Testis (tissue), 5 donors: ENCODE measurements at places on chromosomes 13 and 19. TPM values are rescaled to one million over a fixed set of nuclear protein-coding genes. Genes with fewer than 3 reads are reported as not detected.
A peak's percentile ranks its signal among the peaks of the same experiment; 100 is the strongest.

Gene IL17D
- total RNA-seq, result 1.6 TPM

Gene ADPRHL1
- 6.6 TPM for total RNA-seq

Gene CYP2A6
- total RNA-seq, result not detected

Gene METTL21C
- 0.25 TPM for total RNA-seq

Gene ZBTB45
- total RNA-seq, result 15.1 TPM

Gene ZNF229
- 5.8 TPM for total RNA-seq

Gene ZNF814
- 54.8 TPM for total RNA-seq

DNA sequence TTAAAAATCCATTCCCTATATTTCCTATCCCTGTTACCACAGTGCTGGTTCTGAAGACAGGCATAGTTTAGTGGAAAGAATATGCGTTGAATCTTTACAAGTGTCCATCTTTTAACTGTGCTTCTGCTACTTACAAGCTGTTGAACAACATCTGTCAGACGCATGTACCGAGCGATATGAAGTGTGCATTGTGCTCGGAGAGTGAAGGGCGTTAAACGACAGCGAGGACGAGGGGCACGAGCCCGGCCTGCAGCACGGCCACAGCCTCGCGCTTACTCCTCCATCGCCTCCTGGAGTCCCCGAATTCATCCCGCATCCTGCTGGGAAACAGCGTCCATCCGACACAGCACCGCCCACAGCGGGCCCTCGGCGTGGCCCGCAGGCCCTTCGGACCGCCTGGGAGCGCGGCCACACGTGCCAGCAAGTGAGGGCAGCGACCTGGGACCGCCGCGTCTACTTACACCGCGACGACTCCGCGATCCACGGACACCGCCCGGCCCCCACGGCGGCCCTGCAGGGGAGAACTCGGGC is 514 bp downstream of the PCID2 start:
- peak overlapping the region; percentile 96 for H3K27ac ChIP-seq
- DNase-seq, result peak; percentile 33
- peak overlapping the region; percentile 86 for H3K4me3 ChIP-seq
- H3K36me3 ChIP-seq, result no peaks in the 10 kb centered on the region
- no peaks in the 10 kb centered on the region for H3K27me3 ChIP-seq
- H3K4me1 ChIP-seq, result no peaks in the 10 kb centered on the region

DNA sequence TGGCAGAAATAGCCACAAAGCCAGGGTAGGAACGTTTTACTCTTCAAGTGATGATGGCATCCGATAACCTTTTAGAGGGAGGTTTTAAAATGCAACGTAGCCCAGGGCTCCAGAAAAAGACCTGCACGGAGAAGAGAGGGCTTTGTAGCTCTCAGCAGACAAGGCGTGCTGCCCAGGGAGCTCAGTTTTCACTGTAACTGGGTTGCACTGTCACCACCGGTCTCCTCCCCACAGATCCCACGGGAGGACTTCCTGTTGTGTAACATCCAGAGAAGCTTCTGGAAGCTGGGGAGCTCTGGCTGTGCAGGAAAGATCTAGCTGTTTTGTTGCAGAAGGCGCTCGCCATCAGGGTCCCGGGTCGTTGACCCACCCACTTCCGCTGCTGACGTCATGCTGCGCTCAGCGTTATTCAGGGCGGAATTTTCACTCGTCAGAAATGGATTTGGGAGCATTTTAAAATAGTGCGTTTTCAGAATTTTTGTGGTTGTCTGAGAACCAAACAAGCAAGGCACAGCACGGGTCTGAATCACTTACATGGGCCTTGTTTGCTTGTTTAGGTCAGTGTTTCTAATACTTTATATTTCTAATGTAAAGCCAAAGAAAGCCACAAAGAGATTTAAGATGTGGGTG is 50.8 kb downstream of the ATP11A start:
- no peak for DNase-seq
- H3K27me3 ChIP-seq, result no peaks in the 10 kb centered on the region
- H3K4me3 ChIP-seq, result no peak overlapping the region

DNA sequence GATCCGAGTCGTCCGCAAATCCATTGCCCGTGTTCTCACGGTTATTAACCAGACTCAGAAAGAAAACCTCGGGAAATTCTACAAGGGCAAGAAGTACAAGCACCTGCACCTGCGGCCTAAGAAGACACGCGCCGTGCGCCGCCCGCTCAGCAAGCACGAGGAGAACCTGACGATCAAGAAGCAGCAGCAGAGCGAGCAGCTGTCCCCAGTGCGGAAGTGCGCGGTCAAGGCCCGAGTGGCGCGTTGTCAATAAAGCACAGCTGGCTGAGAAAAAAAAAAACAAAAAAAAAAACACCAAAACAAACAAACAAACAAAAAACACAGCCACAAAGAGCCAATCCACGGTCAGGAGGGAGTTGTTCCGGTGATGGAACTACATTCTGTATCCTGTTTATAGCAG is 4.7 kb upstream of the GNA15 start:
- H3K4me1 ChIP-seq, result no peaks in the 10 kb centered on the region
- H3K4me3 ChIP-seq, result peak overlapping the region; percentile 18

DNA sequence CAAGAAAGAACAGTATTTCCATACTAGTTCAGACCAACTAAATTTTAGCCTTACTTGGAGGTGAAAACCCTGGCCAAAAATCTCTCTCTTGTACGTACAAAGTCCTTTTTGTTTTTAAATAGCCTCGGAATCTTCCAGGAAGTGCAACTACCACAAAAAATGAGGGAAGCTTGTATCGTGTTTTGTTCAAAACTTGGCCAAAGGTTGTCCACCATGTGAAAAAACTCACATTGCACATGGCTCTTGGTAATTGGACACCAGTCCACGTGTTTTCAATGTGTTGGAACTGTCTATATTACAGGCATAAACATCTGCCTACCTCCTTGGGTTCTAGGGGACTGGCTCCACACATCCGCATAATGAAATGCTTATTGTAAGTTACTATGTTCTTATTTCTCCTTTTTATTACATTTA is 15.2 kb upstream of the STRN4 start:
- H3K27ac ChIP-seq, result no peak overlapping the region
- DNase-seq, result no peak
- no peaks in the 10 kb centered on the region for H3K36me3 ChIP-seq
- H3K4me1 ChIP-seq, result peaks cover 7% of the 10 kb centered on the region

GRCh38 chr13:45527699-45528462 is 63.1 kb downstream of the COG3 start:
- no peaks in the 10 kb centered on the region for H3K4me1 ChIP-seq
- no peaks in the 10 kb centered on the region for H3K27me3 ChIP-seq
- H3K27ac ChIP-seq, result no peak overlapping the region
- H3K36me3 ChIP-seq, result no peaks in the 10 kb centered on the region
- H3K4me3 ChIP-seq, result no peak overlapping the region
- DNase-seq, result no peak

DNA sequence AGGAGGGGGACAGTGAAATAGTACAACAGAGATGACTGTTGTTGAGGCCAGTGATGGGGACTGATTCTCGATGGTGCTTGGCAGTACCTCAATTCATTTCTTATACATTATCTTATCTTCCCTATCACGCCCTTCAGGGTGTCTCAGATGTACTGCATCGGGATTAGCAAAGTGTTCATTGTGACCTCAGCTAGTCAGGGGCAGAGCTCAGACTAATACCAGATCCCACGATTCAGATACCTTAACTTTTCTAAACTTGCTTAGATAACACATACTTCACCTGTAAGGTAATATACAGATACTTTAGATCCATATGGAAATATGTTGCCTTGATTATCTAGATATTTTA is 720.6 kb downstream of the EFNB2 start:
- H3K27ac ChIP-seq, result no peak overlapping the region
- H3K36me3 ChIP-seq, result no peaks in the 10 kb centered on the region
- H3K27me3 ChIP-seq, result no peaks in the 10 kb centered on the region
- H3K4me3 ChIP-seq, result no peak overlapping the region

GRCh38 chr19:36605877-36606478 is 865 bp downstream of the ZNF382 start:
- H3K27me3 ChIP-seq, result no peaks in the 10 kb centered on the region
- no peaks in the 10 kb centered on the region for H3K36me3 ChIP-seq
- peak overlapping the region; percentile 86 for H3K27ac ChIP-seq
- peak overlapping the region; percentile 84 for H3K4me3 ChIP-seq
- no peaks in the 10 kb centered on the region for H3K4me1 ChIP-seq

GRCh38 chr13:63433546-63434150 is 2018.0 kb upstream of the PCDH20 start:
- no peaks in the 10 kb centered on the region for H3K27me3 ChIP-seq
- DNase-seq, result no peak
- no peaks in the 10 kb centered on the region for H3K4me1 ChIP-seq

DNA sequence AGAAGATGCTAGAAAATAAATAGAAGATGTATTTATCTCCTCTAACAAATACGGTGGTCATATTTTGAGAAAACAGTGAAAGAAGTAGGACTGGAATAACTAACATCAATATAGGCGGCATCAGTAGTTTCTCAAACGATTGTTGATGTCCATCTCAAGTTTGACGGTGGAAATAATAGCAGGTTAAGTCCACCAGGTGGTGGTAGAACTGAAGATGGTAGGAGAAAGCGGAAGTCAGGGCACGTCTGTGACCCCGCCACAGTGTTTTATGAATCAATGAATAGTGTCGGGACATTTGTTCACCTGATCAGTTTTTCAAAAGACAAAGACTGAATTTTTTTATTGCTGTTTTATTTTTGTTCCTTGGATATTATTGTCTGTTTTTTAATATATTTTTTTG is 706.4 kb upstream of the SLC10A2 start:
- no peak for DNase-seq
- no peak overlapping the region for H3K27ac ChIP-seq
- no peaks in the 10 kb centered on the region for H3K4me1 ChIP-seq
- H3K27me3 ChIP-seq, result no peaks in the 10 kb centered on the region
- H3K4me3 ChIP-seq, result no peak overlapping the region
- H3K36me3 ChIP-seq, result no peaks in the 10 kb centered on the region

GRCh38 chr19:55087542-55087901 is 11.9 kb downstream of the EPS8L1 start:
- H3K27ac ChIP-seq, result no peak overlapping the region
- H3K4me3 ChIP-seq, result peak overlapping the region; percentile 21
- H3K36me3 ChIP-seq, result no peaks in the 10 kb centered on the region
- peaks cover 17% of the 10 kb centered on the region for H3K4me1 ChIP-seq
- no peak for DNase-seq

- no peaks in the 10 kb centered on the region for H3K4me1 ChIP-seq
- H3K27me3 ChIP-seq, result no peaks in the 10 kb centered on the region
- no peak overlapping the region for H3K4me3 ChIP-seq
- H3K36me3 ChIP-seq, result no peaks in the 10 kb centered on the region
- no peak for DNase-seq
- H3K27ac ChIP-seq, result no peak overlapping the region
These were observed 219.9 kb upstream of the IRS2 start for GRCh38 chr13:110006304-110006703.

DNA sequence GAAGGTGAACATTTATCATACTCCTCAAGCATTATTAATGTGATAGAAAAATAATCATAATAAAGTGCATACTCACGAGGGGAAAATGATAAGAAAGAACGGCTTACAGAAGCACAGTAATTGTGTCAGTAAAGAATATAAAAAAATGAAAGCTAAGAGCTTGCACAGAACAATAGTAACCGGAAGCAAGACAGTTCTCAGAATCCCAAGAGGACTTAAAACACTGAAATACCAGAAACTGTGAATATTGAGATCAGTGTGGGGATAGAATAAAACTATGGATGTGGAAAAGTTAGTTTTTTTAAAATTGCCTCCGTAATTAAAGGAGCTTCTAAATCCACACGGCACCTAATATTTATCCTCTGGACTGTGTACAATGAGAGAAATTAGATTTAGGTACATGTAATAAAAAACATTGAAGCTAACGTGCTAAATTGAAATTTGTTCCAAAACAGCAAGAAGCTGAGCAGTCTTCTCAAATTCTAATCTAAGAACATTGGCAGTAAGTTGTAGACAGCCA is 482.7 kb downstream of the SLITRK6 start:
- no peak for DNase-seq
- no peak overlapping the region for H3K27ac ChIP-seq

- H3K4me1 ChIP-seq, result peaks cover 5% of the 10 kb centered on the region
- H3K36me3 ChIP-seq, result no peaks in the 10 kb centered on the region
- H3K4me3 ChIP-seq, result no peak overlapping the region
- no peak for DNase-seq
- H3K27ac ChIP-seq, result no peak overlapping the region
These were observed 72.9 kb downstream of the SPATA13 start for GRCh38 chr13:24233351-24233901.

- no peak for DNase-seq
- no peak overlapping the region for H3K4me3 ChIP-seq
- H3K36me3 ChIP-seq, result no peaks in the 10 kb centered on the region
- H3K27me3 ChIP-seq, result no peaks in the 10 kb centered on the region
These were observed 6.8 kb downstream of the FUT6 start for GRCh38 chr19:5832527-5833216.

- no peaks in the 10 kb centered on the region for H3K27me3 ChIP-seq
- H3K27ac ChIP-seq, result no peak overlapping the region
- no peak overlapping the region for H3K4me3 ChIP-seq
- no peak for DNase-seq
- peaks cover 53% of the 10 kb centered on the region for H3K4me1 ChIP-seq
These were observed 24.4 kb upstream of the GPR18 start for GRCh38 chr13:99282264-99283231.

DNA sequence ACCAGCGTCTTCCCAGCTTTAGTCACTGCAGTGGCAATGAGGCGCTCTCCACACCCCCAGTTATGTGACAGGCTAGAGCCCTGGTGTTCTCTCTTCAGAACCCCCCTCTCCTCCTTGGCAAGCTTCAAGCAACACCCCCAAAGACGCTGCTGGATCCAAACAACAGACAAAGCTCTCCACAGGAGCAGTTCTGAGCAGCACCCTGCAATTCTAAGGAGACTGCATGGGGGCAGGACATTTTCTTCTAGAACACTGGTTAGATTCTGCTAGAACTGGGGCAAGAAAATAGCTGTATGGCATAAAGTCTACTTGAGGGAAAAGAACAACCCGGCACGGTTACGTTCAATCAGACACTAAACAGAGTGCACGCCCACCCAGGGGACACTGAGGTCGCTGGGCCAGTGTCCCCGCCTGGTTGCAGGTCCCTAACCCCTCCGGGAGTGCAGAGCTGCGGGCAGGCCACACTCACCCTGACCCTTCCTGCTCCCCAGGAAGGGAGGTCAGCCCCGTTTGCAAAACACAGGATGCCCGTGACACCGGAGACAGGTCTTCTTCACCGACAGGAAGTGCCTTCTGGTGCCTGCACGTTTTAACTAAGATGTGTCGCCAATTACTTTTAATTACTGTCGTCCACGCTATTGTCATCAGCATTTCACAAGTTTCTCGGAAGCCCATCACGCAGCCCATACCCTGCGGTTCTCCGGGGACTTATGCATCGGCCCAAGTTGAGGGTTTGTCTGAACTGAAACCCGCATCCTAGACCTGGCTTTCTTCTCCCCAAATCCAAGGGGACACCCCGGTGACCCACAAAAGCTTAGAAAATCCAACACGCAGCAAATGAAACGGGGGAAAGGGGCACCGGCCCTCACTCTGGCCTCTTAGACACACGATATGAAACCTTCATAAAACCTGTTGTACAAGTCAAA is 943 bp downstream of the GJB6 start:
- H3K27ac ChIP-seq, result no peak overlapping the region
- no peaks in the 10 kb centered on the region for H3K4me1 ChIP-seq
- peak overlapping the region; percentile 41 for H3K4me3 ChIP-seq
- H3K27me3 ChIP-seq, result no peaks in the 10 kb centered on the region
